ENCODE measurements at places on chromosomes 4 and X. TPM values are rescaled to one million over a fixed set of nuclear protein-coding genes. Genes with fewer than 3 reads are reported as not detected.

DNA sequence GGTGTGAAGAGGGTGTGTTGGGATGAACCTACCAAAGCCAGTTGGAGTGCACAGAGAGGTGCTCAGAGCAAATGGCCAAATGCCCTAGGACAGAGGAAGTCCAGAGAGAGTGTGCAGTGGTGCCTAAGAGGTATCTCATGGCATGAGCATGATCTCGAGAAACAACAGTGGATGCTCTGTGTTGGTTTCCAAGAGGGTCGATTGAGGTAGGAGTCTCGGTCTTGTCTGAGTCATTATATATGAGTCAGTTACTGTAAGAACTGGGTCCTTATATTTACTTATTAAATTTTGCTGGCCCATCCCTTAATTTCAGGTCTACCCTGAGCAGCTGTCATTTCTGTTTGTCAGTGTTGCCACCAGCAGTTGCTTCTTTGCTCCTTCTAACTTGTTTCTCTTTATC, 86.6 kb upstream of the TMEM150C start:
- H3K27ac ChIP-seq, result no peak overlapping the region
- H3K36me3 ChIP-seq, result no peaks in the 10 kb centered on the region
- peaks cover 9% of the 10 kb centered on the region for H3K4me1 ChIP-seq
- no peak overlapping the region for H3K4me3 ChIP-seq
- DNase-seq, result no peak
- H3K27me3 ChIP-seq, result no peaks in the 10 kb centered on the region

GRCh38 chrX:132716006-132716405, 227.2 kb upstream of the MBNL3 start:
- no peak for DNase-seq
- no peaks in the 10 kb centered on the region for H3K4me1 ChIP-seq
- no peak overlapping the region for H3K27ac ChIP-seq

The STEEP1 gene
- 7.4 TPM for total RNA-seq

The RNF150 gene
- 2.5 TPM for total RNA-seq

All from pancreas (tissue), 10 donors.